DMS153 (cell line): ENCODE measurements at places on chromosomes 7 and 10.

DNA sequence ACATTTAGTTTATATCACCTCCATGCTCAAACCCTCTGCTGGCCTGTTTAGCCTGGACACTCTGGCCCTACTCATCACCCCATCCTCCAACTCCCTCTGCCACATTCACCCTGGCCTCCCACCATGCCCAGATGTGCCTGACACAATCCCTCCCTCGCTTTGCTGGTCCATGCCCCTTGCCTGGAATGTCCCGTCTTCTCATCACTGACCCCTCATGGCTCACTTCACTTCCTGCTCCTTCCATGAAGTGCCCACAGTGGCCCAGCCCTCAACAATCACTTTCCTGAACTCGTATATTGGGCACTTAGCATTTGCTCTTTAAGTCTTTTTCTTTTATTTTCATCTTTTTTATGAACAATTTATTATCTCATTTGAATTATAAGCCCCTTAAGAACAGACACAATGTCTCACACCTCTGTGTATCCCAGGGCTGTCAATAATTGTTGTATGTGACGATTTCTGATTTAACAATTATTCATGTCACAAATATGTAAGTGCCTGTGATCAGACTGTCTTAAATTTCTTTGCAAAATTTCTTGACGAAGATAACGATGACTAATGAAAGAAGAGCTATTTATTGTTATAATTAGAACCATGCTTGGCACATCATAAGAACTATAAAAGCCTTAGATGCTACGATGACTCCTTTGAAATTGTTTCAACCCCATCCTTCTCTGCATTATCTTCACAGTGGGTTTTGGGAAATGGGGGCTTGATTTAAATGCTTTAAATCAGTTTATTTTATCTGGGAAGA, 209.9 kb upstream of the YAE1 start:
- DNase-seq, result no peak

- DNase-seq, result no peak
Observed at GRCh38 chr10:79002336-79002735, 66.4 kb upstream of the ZMIZ1 start.

DNA sequence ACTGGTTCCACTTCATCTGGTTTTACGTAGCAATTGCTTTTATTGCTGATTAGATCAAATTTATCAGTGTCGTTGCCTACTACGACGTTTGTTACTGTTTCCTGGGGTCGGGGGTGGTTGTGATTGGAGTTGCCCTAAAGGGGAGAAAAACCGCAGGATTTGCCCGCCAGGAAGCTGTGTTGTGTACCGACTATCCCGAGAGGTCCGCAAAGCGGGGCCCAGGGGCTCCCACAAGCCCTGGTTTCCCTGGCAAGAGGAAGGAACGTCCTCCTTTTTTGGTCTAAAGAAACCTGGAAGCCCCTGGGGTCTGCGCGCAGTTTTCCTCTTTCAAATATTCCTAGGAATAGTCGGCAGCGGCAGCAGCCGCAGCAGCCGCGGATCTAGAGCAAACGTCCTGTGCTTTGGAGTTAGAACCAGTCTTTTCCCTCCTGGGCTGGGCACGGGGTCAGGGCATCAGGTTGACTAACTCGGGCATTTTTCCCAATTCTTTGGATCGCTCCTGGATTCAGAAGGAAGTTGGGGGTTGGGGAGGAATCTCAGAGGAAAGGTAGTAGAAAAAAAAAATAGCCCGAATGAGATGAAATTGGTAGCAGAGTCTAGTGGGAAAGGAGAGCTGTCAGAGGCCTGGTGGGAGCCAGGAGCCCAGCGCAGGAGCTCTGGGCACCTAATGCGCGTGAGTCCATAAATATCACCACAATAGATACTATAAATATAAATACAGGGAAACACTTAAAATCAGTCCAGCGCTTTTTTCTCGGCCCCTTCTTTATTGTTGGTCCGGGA, 4.6 kb downstream of the VAX1 start:
- DNase-seq, result no peak

GRCh38 chr10:20897146-20897825, at the start of gene NEBL:
TSS of gene NEBL (minus strand) at chr10:20897311. CDS start at chr10:20897205, 106 bp downstream.
- no peak for DNase-seq

GRCh38 chr7:159070431-159071148, 74.1 kb downstream of the VIPR2 start:
- no peak for DNase-seq

DNA sequence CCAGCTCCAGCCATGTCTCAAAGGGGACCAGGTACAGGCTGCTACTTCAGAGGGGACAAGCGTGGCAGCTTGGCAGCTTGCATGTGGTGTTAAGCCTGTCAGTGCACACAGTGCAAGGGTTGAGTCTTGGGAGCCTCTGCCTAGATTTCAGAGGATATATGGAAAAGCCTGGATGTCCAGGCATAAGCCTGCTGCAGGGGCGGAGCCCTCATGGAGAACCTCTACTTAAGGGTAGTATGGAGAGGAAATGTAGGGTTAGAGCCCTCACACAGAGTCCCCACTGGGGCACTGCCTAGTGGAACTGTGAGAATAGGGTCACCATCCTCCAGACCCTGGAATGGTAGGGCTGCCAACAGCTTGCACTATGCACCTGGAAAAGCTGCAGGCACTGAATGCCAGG, 7.7 kb upstream of the NT5C3A start:
- DNase-seq, result no peak

DNA sequence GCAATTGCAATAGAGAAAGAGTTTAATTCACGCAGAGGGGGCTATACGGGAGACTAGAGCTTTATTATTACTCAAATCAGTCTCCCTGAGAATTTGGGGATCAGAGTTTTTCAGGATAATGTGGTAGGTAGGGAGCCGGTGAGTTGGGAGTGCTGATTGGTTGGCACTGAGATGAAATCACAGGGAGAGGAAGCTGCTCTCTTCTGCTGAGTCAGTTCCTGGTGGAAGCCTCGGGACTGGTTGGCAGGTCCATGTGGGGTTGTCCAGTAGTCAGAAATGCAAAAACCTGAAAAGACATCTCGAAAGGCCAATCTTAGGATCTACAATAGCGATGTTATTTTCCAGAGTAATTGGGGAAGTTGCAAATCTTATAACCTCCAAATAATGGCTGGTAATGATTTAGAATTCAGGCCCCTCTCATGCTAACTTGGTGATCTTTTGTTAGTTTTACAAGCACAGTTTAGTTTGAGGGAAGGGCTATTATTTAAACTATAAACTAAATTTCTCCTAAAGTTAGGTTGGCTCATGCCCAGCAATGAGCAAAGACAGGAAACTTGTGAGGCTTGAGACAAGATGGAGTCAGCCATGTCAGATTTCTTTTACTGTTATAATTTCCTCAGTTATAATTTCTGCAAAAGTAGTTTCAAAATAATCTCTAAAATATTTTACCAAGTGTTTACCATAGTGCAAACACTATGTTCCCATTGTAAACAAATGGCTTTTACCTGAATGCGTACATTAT, 39.4 kb upstream of the SLC25A13 start:
- no peak for DNase-seq

GRCh38 chr7:19322002-19322401, 176.8 kb upstream of the FERD3L start:
- DNase-seq, result no peak

DNA sequence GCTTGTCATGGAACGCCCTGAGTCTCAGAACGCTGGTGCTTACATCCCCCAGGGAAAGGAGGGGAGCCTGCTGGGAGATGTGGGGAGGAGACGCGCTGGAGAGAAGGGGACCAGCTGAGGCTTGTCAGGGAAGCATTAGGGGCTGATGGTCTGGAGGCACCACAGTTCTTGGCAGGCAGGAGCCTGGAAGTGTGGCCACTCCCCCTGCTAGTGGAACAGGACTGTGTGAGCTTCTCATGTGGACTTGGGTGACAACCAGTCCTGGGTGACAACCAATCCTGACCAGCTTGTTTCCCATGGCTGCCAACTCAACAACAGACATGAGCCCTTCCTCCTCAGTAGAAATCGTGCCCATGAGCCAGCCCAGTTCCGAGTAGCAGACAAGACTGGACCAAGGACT, 87.8 kb downstream of the SPDYE5 start:
- no peak for DNase-seq

DNA sequence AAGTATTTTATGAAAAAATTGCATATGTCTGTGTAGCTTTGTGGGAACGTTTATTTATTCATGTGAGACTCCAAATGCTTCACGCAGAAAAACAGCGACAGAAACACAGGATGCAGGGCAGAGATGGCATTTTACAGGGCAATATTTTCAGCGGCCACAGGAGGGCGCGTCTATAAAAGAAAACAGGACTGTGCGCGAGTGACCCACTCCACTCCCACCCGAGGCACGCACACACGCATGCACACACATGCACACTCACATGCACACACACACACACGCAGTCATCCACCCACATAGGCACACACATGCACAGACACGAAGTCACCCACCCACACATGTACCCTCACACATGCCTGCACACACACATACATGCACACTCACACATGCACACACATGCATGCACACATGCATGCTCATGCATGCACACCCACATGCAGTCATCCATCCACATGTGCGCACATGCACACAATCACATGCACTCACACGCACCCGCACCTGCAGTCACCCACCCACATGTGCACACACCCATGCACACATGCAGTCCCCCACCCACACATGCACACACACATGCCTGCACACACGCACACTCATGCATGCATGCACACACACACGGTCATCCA, 96.3 kb downstream of the DNAJB6 start:
- no peak for DNase-seq

DNA sequence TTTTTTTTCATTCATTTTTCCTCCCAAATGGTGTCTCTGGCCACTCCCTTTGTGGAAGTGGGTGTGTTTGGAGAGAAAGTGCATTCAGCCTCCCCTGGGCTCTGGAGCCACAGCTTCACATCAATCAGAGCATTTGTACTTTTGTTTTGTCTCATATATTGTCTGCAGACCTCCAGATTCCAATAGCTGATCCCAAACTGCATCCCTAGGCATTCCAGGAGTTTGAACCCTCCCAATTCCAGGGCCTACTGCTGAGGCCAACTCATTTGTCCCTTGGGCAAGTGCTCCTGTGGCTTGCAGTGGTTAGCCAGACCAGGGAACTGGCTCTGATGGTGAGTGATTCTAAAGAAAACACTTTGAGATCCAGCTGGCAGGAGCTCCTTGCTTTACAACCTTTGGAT, 163.3 kb downstream of the IPMK start:
- no peak for DNase-seq
